Activated CD4-positive, alpha-beta T cell treated with anti-CD3 and anti-CD28 coated beads, Interleukin-2, amount 50 U/mL, for 24 hours (primary cell): ENCODE measurements at places on chromosomes 6 and 20.

GRCh38 chr6:35664945-35665344 is 23.8 kb downstream of the FKBP5 start:
- no peak for DNase-seq

DNA sequence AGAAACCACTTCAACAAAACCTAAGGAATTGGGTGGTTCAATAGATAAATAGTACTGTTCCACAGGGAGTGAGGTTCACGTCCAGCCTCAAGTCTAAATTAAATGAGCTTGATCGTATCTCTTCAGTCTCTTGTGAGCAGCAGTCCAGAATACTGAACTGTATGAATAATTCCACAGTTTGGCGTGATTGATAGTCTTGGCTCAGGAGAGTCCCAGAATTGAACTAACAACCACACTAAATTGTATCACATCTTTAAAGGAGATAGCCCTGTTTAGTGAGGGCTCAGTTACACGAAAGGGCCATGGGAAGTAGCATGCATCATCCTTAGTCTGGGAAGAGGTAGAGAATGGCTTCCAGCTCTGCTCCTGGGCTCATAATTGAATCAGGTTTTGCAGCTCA is 224.6 kb downstream of the PACRG start:
- DNase-seq = no peak

DNA sequence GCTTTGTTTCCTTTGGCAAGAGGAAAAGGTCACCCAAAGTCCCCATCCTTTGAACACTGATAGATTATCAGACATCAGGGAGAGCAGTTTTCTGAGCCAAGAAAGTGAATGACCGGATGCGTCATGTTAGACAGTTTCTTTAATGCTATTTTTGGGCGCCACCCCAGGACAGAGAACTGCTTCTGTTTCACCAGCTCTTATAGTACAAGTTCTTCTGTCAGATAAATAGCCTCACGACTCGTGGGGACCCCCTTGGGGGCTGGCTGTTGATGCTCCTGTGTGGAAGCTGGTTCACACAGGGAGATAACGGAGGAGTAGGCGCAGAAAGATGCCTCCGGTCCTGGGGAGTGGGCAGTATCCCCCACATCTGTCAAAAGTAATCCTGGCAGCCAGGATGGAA is 54.6 kb downstream of the NPEPL1 start:
- DNase-seq = no peak

- DNase-seq = no peak
Observed at GRCh38 chr6:41728073-41728936, 7.1 kb downstream of the TFEB start.

- DNase-seq = no peak
Observed at GRCh38 chr20:63885264-63886053, 9.5 kb upstream of the DNAJC5 start.

GRCh38 chr6:39210450-39210849 is 18.8 kb downstream of the KCNK5 start:
- DNase-seq = no peak

- DNase-seq = no peak
Observed at GRCh38 chr20:40892642-40893041, 136.0 kb upstream of the TOP1 start.

GRCh38 chr6:159969204-159969912 is 476 bp downstream of the IGF2R start:
- DNase-seq = no peak

DNA sequence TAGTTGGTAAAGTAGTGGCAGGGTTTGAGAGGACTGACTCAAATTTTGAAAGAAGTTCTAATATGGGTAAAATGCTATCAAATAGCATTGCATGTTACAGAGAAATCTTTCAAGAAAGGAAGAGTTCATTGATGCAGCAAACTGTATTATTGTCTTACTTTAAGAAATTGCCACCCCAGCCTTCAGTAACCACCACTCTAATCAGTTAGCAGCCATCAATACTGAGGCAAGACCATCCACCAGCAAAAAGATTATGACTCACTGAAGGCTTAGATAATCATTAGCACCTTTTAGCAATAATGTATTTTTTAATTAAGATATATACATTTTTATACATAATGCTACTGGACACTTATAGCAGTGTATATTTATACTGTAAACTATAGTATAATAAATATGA is 138.9 kb downstream of the CDK19 start:
- no peak for DNase-seq

GRCh38 chr6:106556368-106556960 is 72.8 kb downstream of the RTN4IP1 start:
- no peak for DNase-seq

DNA sequence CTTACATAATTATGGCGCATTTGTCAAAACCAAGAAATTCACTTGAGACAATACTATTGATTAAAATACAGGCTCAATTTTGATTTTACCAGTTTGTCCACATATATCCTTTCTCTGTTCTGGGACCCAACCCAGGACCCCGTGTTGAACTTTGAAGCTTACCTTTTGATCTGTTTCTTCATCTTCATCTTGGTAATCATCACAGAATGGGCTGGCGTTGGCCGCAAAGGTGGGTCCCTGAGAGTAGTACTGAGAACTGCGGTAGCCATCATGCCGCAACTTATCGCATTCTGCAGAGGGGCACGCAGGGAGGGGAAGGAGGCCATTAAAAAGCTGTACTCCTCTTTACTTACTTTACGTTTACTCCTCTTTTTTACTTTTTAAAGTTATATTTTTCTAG is 26.1 kb downstream of the NHSL1 start:
- no peak for DNase-seq

DNA sequence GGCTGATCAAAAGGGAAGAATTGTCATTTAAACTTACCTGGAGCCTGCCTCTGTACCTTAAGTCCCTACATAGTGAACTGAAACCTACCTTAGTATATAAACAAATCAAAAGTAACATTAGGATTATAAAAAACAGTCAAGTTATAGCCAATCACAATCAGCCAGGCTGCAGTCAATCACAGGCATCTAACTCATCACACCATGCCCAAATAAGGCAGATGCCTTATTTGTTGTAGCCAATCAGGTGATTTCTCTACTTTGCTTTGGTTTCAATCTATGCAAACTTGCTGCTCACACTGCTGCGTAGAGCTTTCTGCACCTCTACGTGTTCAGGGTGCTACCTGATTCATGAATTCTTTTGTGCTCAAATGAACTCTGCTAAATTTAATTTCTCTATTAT is 18.3 kb upstream of the DEFB113 start:
- no peak for DNase-seq

GRCh38 chr20:44319839-44320422 is 8.9 kb upstream of the FITM2 start:
- no peak for DNase-seq

DNA sequence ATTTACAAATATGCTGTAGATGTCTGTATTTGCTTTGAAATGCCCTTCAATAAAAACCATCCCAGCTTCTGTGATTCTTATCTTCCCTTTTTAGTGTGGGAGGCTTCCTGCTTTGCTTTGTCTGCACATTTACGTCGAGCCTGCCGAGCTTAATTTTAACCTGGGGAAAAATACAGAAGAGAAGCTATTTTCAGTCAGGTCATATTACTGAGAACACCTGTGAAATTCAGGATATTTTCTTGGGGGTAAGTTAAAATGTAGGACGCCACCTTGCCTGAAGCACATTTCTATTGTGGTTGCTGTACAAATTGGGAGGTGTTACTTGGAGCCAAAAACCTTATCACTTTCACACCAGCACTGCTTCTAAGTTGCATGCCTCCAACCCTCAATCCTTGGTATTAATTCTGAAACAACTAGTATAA is 43.6 kb upstream of the FUCA2 start:
- DNase-seq = no peak

DNA sequence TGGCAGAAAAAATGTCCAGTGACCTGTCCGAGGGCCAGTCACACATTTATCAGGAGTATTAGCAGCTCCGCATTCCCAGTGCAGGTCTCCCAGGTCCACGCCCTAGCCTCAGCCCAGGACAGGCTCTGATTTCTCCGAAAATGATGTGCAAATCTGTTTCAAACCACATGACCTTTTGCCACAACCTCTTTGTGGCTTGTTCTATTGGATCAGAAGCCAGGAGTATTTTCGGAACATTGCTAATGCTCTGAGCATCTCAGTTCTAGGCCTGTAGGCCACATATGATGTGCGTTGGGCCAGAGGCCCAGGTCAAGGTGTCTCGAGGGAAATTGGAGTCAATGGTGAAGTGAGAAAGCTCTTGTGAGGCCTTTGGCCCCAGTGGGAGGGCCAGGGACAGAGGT is 40.4 kb downstream of the SNX5 start:
- DNase-seq = no peak

- DNase-seq = no peak
Observed at GRCh38 chr6:119781365-119781764, 431.8 kb upstream of the MAN1A1 start.

DNA sequence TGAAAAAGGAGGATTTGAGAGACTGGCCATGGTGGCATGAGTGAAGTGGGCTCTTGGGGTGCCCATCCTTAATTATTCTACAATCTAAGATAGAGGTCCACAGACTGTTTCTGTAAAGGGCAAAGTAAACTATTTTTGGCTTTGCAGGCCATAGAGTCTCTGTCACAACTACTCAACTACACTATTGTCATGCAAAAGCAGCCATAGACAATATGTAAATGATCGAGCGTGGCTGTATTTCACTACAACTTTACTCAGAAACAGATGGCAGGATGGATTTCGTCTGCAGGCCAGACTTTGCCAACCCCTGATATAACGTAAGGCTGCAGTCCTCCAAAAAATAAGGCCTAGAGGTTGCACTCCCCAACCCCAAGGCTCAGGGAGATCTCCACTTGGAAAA is 58.2 kb upstream of the NAA20 start:
- no peak for DNase-seq

DNA sequence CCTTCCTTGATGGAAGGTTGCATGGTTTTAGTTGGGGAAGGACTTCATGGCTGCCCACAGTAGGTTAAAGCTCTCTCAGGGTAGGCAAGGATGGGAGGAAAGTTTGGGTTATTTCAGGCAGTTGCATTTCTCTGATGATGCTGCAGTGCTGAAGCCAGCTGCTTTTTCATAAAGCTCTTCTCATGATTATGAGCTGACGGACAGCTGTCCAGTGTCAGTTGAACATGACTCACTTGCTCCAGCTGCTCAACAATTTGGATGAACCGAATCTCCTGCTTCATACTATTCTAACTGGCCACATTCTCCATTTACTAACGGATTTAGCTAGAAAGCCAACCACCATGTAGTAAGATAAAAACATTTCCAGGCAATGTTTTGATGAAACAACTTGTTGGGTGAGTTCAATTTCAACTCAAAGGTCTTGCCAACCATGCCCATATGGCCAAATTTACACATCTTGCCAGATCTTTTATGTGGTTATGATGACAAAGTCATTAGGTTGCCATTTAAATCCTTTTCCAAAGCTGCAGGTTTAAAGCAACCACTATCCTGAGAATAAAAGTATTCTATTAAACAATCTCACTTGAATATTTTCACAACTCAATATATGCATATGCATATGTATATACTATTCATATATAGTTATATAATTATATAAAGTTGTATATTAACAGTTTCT is 125.9 kb downstream of the HS3ST5 start:
- DNase-seq = no peak

DNA sequence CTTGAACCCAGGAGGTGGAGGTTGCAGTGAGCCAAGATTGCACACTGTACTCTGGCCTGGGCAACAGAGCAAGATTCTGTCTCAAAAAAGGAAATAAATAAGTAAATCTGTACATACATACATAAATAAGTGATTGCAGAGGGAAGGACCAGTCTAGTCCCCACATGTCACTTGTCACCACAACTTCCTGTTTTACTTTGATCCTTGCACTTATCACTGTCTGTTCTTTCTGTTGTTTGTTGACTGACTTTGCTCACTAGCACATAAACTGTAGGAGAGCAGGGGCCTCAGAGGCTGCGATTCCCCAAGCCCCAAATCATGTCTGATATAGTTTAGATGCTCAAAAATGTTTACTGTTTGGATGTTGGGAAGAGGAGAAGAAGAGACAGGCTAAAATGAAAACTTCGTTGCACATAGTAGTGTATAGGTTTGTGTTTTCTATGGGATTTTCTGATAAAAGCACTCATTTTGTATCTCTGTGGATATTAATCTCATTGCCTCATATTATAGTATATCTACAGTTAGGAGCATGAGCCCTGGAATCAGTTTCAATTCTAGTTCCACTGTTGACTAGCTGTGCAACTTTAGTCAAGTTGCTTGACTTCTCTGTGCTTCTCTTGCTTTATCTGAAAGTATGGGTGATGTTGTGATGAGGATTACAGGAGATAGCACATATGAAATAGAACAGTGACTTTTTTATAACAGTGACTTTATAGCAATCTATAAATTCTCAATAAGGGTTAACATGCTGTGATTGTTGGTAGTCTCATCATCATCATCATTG is 165.0 kb downstream of the TBC1D7 start:
- no peak for DNase-seq

- no peak for DNase-seq
Observed at GRCh38 chr20:10061641-10062040, 26.9 kb downstream of the ANKEF1 start.
